Fibroblast of mammary gland (primary cell): ENCODE measurements at places on chromosomes 3 and 15.

DNA sequence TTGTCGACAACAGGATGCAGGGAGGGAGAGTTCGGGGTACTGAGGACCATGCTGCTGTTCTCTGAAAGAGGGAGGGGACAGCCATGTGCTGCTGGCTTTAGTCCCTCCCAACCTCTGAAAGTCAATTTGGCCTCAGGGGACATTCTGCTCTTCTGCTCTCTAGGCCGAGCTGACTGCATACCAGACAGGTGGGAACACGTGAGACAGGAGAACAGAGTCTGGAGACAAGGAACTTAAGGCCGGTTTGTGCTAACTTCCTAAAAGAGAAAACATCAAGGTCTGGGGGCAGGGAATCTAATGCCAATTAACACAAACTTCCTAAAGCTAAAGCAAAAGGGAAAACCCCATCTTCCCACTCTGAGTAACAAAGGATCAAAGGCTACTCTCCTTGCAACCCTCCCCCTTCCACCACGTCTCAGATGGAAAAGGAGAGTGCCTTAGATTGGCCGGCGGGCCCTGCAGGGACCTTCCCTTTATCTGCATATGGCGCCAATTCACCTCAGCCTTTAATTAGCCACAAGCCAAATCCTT, 41.0 kb downstream of the SLCO2A1 start:
- no peak for DNase-seq

- peak; percentile 60 for DNase-seq
Measured at GRCh38 chr15:85800478-85801123, 5.9 kb upstream of the KLHL25 start.

- DNase-seq, result peak; percentile 77
Measured at GRCh38 chr15:39282663-39283208, 298.1 kb upstream of the THBS1 start.

GRCh38 chr3:194287977-194288706, 63.0 kb downstream of the CPN2 start:
- no peak for DNase-seq

DNA sequence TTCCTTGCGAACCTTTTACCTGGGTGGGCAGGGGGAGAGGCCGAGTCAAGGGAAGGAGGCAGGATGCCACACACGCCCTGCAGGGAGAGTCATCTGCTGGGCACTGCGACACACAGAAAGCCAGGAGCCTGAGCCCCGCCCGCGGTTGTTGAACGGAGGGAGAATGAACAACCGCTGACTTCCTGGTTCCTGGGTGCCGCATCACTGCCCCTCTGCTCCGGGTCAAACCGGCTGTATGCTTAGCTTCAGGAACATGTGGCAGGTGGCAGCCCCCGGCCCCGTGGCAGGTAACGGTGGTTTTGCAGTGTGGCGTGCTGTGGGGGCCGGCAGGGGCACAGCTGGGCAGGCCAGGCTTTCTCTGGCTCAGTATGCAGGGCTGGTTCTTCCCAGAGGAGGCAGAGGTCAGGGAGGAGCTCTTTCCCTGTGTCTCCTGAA, 33.4 kb downstream of the APBA2 start:
- no peak for DNase-seq

GRCh38 chr3:100455841-100456550, 36.4 kb upstream of the TMEM45A start:
- no peak for DNase-seq

GRCh38 chr3:195271410-195272243, 668 bp upstream of the XXYLT1 start:
- peak; percentile 79 for DNase-seq

DNA sequence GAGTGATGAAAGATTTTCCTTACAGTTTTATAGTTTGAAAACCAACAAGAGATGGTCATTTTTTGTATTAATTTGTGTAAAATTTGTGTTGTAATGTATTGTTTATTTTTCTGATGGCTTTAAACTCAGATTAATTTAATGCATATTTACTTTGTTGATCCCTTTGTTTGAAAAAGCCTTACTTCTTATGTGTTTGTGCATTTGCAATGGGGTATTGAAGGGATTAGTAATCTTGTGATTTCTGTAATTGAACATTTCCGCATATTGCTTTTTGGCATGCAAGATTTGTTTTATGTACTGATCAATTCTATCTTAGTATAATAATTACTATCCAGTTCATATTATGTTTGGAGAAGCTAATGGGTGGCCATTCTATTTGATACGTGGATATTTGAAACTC, 98.4 kb upstream of the ROBO1 start:
- no peak for DNase-seq

DNA sequence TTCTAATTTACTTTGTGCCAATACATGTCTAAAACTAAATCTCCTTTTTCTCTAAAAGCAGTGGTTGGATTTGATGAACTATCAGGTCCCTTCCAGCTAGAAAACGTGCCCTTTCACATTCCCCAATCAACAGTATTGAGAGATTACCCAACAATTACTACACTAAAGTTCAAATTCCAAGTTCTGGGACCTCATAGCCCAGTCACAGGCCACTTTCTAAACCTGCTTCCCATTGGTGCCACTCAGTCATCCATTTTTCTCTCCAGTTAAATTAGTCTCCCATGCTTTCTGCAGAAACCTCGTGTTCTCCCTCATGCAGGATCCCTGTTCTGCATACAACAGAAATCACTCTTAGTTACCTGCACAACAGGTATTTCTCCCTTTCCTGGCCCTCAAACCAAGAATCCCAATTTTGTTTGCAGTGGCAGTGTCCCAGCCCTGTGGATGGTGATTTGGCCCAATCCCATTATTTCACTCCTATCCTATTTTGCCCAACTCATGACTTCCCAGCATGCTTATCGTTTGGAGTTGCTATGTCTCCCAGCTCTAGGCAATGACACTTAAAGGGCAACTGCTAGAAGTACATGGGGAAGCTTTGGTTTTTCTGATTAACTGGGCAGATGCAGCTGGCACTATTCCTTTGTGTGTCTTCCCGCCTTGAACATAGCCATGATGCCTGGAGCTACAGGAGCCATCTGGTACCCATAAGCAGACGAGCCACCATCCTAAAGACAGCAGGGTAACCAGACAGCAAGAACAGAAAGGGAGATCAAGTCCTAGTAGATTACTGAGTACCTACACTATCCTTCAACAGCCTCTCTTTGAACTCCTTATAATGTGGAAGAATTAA, 224.2 kb downstream of the MINAR1 start:
- no peak for DNase-seq

DNA sequence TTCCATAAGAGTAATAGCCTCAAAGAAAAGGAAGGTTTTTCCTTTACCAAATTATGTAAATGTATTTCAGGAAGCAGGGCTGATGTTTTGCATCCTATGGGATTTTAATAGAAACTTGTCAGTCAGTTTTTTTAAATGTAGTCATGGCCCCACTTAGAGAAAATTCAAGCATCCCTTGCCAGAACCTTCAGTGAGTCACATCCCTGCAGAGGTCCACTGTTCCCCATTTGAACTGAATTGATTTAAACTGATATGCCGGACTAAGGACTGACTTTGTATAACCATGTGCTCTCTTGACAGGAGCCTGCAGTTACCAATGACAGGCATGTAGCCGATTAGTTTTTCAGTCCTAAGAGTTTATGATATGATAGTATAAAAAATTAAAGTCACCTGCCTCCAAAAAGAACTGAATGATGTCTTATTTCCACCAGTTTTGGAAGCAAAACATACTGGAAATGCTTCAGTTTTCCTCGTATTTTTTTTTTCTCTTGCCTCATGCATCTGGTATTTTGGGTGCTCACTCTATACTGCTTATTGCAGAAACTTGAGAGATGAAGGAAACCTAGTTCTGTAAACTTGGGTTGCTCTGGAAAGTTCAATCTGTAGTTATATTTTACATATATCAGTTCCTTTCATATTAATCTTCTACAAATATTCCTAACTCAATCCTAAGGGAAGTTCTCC, 30.7 kb downstream of the LRTM1 start:
- DNase-seq, result peak; percentile 90

- no peak for DNase-seq
Measured at GRCh38 chr15:92343924-92344643, 49.6 kb upstream of the ST8SIA2 start.

DNA sequence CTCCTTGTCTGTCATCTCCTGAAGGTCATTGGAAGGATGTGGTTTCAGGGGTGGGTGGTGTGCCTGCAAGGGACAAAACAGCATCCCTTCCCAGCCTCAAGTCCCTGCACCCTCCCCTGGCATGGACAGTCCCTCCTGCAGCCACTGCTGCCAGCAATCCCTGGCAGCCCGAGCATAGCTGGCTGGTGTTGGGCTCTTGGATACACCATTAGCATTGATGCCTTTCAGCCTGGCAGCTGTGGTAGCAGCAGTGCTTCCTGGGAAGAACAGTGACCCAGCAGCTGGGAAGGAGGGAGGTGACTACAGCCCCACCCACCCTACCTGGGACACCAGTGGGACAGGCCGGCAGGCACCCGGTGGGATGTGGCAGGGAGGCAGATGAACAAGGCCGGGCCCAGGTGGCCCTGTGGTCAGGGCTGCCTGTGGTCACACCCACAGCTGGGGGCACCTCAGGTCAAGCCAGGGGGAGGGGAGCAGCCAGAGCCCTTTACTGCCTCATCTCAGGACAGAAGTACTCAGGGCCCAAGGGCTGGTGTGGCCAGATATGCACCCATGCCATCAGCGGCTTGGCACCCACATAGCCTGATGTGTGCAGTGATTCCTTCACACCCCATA, 32.9 kb upstream of the TMEM115 start:
- DNase-seq, result no peak

- DNase-seq, result peak; percentile 1
Measured at GRCh38 chr15:84111575-84111974, 124.0 kb upstream of the GOLGA6L4 start.

- DNase-seq, result peak; percentile 91
Measured at GRCh38 chr3:113084777-113085176, 94.0 kb downstream of the GTPBP8 start.

- peak; percentile 25 for DNase-seq
Measured at GRCh38 chr3:197027151-197027895, 2.3 kb downstream of the MELTF start.

- peak; percentile 32 for DNase-seq
Measured at GRCh38 chr15:36965570-36966342, 134.6 kb downstream of the MEIS2 start.

DNA sequence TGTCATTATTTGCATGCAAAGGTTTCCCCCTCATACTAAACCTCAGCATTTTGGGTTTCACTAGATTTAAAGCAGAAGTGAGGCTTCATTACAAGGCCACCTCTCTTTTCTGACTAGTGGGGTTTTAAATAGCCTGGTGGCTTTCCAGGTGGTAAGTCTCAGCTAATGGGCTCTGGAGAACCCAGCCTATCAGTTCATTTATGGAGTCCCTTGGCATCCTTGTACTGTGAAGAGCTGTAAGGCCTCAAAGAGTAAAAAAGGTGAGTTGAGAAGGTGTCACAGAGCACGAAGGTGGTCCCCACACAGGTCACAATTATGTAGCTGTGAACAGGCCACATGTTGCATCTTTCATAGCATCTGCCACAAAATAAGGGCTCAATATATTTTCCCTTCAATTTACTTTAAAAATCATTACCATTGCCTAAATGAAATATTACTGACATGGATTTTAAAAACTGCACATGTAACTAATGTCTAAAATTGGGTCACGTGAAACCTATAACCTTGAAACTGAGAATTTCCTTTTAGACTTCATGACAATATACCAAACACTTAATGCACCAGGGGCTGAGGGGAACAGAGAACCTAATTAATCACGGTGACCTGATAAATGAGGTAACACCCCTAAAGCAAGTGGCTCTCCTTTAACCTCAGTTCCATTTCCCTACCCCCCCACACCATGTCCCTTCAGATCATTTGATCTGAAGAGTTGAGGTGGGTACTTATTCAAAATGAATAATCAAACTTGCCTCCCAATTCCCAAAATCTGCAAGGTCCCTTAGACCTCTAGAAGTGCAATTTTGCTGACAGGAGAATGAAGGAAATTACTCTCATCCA, 1.3 kb downstream of the NGLY1 start:
- no peak for DNase-seq

- DNase-seq, result no peak
Measured at GRCh38 chr15:64137226-64137833, 14.2 kb upstream of the SNX22 start.

GRCh38 chr15:52382647-52383046, 87.0 kb upstream of the MYO5C start:
- no peak for DNase-seq

- DNase-seq, result peak; percentile 67
Measured at GRCh38 chr3:17032407-17033034, 147.8 kb downstream of the PLCL2 start.

GRCh38 chr15:99130765-99131440, 26.0 kb downstream of the SYNM start:
- no peak for DNase-seq

DNA sequence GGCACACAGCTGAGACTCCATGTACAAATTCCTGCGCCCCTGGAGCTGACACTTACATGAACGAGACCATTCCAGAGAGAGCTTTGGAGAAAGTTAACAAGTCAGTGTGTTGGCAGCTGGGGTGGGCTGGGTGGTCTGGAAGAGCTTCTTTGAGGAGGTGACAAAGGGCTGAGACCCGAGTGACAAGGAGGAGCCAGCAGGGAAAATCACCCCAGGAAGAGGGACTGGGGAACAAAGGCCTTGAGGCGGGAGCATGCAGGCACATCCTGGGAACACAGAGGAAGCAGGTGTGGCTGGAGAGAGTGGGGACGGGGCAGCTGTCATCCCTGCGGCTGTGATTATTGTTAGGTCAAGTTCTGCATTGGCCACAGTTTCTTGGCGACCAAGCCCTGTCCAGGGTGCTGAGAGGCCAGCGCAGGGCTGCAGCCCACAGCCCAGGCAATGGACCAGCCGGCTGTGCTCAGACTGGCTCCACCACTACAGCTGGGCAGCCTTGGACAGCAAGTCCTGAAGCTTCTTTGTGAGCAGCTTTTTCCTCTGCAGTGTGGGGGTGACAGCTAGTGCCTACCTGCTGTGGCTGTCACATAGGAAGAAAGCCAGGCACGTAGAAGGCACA, 34.2 kb upstream of the PRR23E start:
- DNase-seq, result no peak

DNA sequence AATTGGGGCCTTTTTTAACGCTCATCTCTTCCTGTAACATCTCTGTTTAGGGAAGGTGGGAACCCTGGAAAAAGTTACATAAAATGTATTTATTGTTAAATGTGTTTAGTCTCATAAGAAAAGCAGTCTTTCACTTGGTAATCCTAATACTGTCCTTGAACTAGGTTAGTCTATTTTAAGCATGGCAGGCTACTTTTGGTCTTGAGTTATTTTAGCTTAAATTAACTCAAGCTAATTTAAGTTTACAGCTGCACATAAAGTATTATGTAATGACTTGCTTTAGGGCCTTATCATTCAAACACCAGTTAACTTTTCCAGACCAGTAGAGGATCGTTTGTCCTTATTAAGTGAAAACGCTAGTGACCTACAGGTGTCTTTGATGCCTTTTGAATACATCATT, 63.2 kb downstream of the DCUN1D1 start:
- DNase-seq, result no peak
